ENCODE measurements at places on chromosomes 1 and 21.

DNA sequence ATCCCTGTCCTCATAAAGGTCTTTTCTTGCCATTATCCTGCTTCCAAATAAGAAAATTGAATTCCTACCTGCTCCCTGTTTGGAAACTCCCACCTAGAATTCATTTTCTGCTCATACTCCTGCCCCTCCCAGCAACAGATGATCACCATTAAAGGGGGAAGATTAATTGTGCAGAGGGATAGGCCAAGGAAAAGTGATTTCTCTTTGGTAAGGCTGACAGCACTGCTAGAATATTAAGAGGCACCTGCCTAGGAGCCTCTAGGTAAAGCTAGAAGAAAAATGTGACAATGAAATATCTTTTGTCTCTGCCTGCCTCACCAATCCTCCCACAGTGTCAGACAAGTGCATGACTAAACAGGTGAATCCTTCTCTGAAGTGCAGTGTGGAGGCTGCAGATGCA, 77.0 kb upstream of the SPATA6 start:
- DNase-seq = no peak
- no peaks in the 10 kb centered on the region for H3K36me3 ChIP-seq
- H3K4me1 ChIP-seq = no peaks in the 10 kb centered on the region
- no peak overlapping the region for H3K27ac ChIP-seq

DNA sequence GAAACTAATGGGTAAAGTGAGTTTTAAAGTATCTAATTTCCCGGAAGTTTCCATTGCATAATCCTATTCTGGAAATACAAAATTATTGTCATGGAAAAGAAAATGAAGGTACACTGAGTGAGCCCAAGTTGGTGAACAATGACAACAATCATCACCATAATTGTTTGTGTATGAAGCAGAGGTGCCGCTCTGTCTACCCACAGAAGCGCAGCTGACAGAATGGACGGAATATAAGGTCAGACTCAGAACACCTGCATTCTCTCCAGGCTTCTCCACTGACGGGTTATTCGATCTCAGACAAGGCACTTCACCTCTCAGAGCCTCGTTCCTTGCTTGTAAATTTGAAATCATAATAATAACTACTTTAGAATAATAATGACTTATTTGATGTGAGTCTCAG, 99.1 kb upstream of the NGF start:
- no peak for DNase-seq
- H3K27ac ChIP-seq = no peak overlapping the region
- no peak overlapping the region for H3K4me3 ChIP-seq
- H3K27me3 ChIP-seq = peaks cover 2% of the 10 kb centered on the region

- no peaks in the 10 kb centered on the region for H3K36me3 ChIP-seq
Measured at GRCh38 chr1:905071-905749, 18.5 kb upstream of the SAMD11 start.

GRCh38 chr21:31347435-31348032, 3.5 kb upstream of the TIAM1 start:
- no peak for DNase-seq
- peaks cover 11% of the 10 kb centered on the region for H3K4me1 ChIP-seq
- no peaks in the 10 kb centered on the region for H3K36me3 ChIP-seq
- H3K27me3 ChIP-seq = peaks cover 8% of the 10 kb centered on the region

DNA sequence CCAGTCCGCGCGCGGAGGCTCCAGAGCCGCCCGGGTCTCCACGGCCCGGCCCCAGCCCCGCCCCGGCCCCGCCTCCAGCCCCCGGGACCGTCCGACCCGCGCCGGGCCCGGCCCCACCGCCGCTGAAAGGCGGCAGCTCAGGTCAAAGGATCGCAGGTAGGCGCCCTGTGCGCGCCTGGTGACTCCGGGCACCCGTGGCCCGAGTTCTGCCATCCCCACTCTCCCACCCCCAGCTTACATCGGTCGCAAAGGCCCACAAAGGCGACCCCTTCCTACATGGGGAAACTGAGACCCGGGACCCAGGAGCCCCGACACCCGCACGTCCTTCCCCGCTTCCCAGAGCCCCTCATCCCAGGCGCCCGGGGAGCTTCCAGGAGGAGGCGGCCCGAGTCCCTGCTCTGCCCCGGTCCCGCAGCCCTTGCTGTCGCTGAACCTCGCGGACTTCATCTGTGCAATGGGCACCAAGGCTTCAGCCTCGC, at the start of gene TMEM200B:
Gene TMEM200B, minus strand, starts transcription at position 17 of the 479 bp plus-strand sequence. CDS start 2,075 bp downstream, outside the sequence.
- peaks cover 16% of the 10 kb centered on the region for H3K27me3 ChIP-seq
- peaks cover 13% of the 10 kb centered on the region for H3K4me1 ChIP-seq
- peaks cover 10% of the 10 kb centered on the region for H3K36me3 ChIP-seq
- H3K27ac ChIP-seq = no peak within 1 kb of the TSS

- H3K4me3 ChIP-seq = no peak overlapping the region
- no peaks in the 10 kb centered on the region for H3K4me1 ChIP-seq
- no peaks in the 10 kb centered on the region for H3K36me3 ChIP-seq
- H3K27ac ChIP-seq = no peak overlapping the region
- peaks cover 1% of the 10 kb centered on the region for H3K27me3 ChIP-seq
Measured at GRCh38 chr1:195335541-195335940, 1272.7 kb downstream of the KCNT2 start.

GRCh38 chr1:118960026-118960561, 28.0 kb downstream of the TBX15 start:
- H3K27ac ChIP-seq = no peak overlapping the region
- no peaks in the 10 kb centered on the region for H3K36me3 ChIP-seq
- H3K4me3 ChIP-seq = no peak overlapping the region
- no peak for DNase-seq
- H3K4me1 ChIP-seq = no peaks in the 10 kb centered on the region
- peaks cover 10% of the 10 kb centered on the region for H3K27me3 ChIP-seq

DNA sequence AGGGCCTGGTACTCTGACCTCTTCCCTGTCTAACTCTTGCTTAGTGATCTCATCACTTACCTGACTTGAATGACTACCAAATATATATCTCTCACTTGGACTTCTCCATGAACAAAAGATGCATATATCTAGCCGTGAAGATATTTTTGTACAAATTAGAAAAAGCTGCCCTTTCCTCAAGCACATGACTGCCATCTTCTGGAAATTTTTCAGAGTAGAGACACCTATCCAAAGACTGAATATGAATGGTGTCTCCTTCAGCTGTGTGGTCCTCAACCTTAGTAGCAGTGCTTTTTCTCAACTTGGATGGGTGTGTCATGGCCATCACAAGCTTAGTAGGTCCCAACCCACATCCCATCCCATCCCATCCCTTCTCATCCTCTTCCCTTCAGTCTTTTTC, 142.3 kb downstream of the DNM3 start:
- no peaks in the 10 kb centered on the region for H3K36me3 ChIP-seq
- no peak for DNase-seq
- H3K4me1 ChIP-seq = no peaks in the 10 kb centered on the region
- H3K4me3 ChIP-seq = no peak overlapping the region
- no peaks in the 10 kb centered on the region for H3K27me3 ChIP-seq

DNA sequence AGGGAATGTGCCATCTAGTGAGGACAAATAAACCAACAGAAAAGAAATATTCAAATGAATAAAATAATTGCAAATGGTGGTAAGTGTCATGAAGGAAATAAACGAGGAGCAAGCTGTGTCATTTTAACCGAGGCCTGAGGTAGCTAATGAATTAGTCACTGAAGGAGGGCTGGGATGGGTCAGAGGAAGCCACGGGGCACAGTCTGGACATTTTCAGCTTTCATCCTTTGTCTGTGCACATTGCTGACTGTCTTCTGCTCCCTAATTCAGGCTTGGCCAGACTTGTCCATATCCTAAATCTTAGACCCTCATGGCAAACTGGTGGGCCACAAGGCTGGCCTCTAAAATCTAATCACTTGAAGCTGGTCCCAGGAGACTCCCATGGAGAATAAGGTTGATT, 138.4 kb downstream of the RHOU start:
- H3K27ac ChIP-seq = no peak overlapping the region
- H3K4me1 ChIP-seq = peaks cover 3% of the 10 kb centered on the region
- H3K27me3 ChIP-seq = peaks cover 4% of the 10 kb centered on the region
- no peaks in the 10 kb centered on the region for H3K36me3 ChIP-seq
- H3K4me3 ChIP-seq = no peak overlapping the region

DNA sequence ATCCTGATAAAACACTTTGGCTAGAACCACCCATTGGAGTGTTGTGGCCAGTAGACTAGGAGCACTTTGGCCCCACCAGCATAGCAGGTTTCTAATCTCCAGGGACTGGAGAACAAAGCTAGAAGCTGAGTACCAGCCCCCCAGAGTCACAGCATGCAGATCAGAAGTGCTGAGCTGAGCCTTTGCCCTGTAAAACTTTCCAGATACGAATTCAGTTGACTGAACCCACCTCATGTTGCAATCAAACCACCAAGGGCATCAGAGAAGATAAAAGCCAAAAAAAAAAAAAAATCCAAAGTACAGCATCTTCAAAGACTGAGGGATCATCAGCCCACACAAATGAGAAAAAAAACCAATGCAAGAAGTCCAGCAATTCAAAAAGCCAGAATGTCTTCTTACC, 8.7 kb upstream of the CD53 start:
- H3K4me3 ChIP-seq = no peak overlapping the region
- H3K36me3 ChIP-seq = peaks cover 7% of the 10 kb centered on the region
- DNase-seq = no peak
- H3K4me1 ChIP-seq = no peaks in the 10 kb centered on the region
